ENCODE measurements at places on chromosomes 5 and 9.

- DNase-seq: no peak
Observed at GRCh38 chr5:33148076-33148513, 292.7 kb upstream of the TARS1 start.

- DNase-seq: no peak
Observed at GRCh38 chr9:117334101-117334500, 80.8 kb downstream of the ASTN2 start.

- no peak for DNase-seq
Observed at GRCh38 chr9:17021387-17021970, 113.4 kb upstream of the CNTLN start.

DNA sequence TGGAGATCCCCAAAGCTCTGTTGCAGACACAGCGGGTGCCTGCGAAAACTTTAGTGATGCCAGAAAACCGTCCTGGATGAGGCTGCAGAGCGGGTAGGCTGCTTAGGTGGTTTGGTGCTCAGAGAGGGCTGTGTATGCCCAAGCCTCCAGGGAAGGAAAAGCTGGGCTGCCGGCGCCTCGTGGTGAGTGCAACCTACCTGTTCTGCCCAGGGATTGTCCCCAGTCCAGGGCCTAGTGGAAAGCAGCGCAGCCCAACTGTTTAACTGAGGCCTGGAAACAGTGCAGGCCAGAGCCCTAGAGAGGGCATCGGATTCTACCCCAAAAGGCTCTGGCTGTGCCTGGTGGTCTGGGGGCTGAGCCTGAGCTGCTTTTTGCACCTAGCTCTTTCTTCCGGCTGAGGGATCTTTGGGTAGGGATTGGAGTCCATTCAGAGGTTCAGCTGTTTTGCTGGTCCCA lies 2.8 kb downstream of the LMX1B start:
- DNase-seq: no peak

- no peak for DNase-seq
Observed at GRCh38 chr9:22035591-22036011, 26.5 kb upstream of the CDKN2B start.

- DNase-seq: no peak
Observed at GRCh38 chr5:112257005-112257404, 162.1 kb downstream of the EPB41L4A start.

GRCh38 chr9:71642056-71642455 lies 126.3 kb downstream of the CEMIP2 start:
- DNase-seq: no peak

- no peak for DNase-seq
Observed at GRCh38 chr5:94796586-94796985, 178.1 kb downstream of the SLF1 start.

DNA sequence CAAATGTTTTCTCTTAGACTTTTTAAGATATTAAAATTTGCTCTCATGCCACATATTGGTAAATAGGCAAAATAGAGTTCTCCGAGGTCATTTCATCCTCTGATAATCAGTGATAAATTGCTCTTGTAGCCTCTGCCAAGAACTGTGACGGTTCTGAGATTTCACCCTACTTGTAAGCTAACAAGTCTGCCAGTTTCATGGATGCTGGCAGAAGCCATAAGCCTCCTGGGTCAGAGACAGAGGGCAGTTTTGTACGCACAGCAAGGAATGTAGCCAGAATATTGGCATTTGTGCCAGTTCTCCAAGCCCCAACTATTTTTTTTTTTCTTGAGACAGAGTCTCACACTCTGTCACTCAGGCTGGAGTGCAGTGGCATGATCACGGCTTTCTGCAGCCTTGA lies 945.0 kb upstream of the WWC1 start:
- DNase-seq: no peak

- DNase-seq: no peak
Observed at GRCh38 chr5:27598576-27598975, 560.2 kb upstream of the CDH9 start.

GRCh38 chr9:38000332-38000731 lies 68.7 kb downstream of the SHB start:
- DNase-seq: no peak

GRCh38 chr5:38596981-38597380 lies 40.5 kb upstream of the LIFR start:
- DNase-seq: no peak

- DNase-seq: no peak
Observed at GRCh38 chr5:134003064-134003816, 1.5 kb downstream of the VDAC1 start.

GRCh38 chr5:35115920-35116319 lies 68.2 kb upstream of the AGXT2 start:
- no peak for DNase-seq

DNA sequence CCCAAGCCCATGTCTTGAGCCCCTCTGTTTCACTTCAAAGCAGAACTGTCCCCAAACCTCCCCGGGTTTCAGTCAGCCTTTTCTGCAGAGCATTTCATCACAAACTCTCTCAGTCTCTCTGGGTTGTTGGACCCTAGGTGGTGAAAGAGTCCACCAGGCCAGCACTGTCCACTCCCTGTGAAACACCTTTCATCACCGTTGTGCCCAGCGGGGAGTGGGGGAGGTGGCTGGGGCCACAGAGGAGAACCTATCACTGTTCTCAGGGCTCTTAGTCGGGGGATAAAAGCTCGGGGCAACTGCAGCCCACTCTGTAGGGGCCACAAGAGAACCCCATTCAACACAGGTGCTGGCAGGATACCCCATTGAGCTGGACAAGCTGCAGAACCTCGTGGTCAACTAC lies 5.4 kb upstream of the RABL6 start:
- no peak for DNase-seq

- DNase-seq: no peak
Observed at GRCh38 chr5:61599370-61600122, 267.5 kb downstream of the ZSWIM6 start.

DNA sequence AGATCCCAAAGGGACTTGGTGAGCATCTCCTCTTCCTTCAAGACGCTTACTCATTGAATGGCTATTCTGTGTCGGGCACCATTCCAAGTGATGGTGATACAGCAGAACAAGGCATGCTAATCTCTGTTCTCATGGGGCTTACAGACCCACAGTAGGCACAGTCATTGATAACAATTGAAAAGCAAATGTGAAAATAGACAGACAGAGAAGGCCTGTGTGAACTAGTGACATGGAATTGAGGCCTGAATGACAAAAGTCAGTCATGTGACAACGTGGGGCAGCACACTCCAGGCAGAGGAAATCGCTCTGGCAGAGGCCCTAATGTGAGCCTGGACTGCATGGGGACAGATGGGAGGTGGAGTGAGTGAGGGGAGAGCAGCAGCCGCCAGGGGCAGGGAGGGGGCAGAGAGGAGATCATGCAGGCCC lies 70.7 kb upstream of the CPLX2 start:
- no peak for DNase-seq

GRCh38 chr9:129875687-129876395 lies 40.6 kb downstream of the USP20 start:
- DNase-seq: no peak

GRCh38 chr5:150272531-150272930 lies 17.0 kb downstream of the CAMK2A start:
- no peak for DNase-seq

DNA sequence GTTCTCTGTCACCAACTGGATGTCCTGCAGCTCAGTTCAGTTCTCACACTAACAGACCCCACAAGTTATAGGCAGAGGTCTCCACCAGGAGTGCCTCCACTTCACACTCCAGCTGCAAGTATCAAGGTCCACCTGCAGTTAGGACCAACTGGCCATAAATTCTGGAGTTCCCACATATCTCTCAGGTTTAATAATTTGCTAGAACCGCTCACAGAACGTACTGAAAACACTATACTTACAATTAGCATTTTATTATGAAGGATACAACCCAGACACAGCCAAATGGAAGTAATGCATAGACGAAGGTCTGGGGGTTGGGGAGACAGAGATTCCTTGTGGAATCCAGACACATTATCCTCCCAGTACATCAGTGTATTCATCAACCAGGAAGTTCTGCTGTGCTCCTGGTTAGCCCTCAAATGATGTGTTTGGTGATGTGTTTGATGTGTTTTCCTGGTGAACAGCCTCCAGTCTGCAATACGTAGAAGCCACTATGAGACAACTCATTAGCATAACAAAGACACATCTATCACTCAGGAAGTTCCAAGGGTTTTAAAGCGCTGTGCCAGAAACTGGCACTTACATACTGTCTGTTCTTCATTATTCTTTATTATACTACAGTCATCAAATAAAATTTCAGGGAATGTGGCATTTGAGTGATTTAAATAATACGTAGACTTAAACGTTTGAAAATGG lies 25.4 kb downstream of the OGN start:
- DNase-seq: no peak

- no peak for DNase-seq
Observed at GRCh38 chr5:123181394-123181801, 92.4 kb downstream of the PRDM6 start.

- DNase-seq: no peak
Observed at GRCh38 chr5:130652176-130652575, 512.9 kb downstream of the HINT1 start.

DNA sequence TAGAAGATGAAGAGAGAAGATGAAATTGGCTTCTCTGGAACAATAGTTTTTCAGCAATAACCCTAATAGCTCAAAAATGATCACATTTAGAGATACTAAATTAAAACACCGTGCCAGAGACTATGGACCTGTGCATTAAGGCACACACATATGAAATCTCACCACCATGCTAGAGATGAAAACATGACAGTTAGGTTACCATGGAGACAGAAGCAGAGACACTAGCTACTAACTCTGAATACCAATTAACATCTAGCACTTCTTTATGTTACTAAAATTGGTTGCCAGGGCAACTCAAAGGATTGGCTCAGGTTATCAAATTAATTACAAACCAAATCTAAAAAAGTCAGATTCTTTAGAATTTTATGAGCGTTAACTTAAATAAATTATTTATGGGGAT lies 337.7 kb downstream of the PLK2 start:
- no peak for DNase-seq

DNA sequence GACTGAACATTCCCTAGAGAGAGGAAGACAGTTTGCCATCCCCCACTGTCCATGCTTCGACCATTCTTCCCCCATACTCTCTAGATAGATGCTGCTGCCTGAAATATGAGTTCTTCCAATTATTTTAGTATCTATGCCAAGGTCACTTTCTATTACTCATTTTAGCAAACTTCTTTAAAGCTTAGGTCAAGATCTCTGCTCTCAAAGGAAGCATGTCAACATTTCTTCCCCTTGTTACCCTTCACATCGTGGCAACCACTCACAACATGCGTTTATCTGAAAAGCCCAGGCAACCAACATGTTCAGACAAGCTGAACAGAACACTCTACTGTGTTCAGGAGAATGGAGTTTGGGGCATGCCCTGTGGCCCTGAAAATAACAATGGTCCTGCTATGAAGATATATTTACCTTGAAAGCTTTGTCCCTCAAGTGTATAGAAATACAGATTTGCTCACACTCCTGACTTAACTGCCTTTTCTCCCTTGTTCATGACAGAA lies 138.4 kb upstream of the KIF2A start:
- DNase-seq: no peak

DNA sequence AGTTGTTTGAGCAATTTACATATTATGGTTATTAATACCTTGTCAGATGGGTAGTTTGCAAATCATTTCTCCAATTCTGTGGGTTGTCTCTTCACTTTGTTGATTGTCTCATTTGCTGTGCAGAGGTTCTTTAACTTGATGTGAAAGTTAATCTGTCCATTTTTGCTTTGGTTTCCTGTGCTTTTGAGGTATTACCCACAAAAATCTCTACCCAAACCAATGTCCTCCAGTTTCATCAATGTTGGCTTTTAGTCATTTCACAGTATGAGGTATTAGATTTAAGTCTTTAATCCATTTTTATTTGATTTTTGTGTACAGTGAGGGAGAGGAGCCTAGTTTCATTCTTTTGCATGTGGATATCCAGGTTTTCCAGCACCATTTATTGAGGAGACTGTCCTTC lies 82.4 kb downstream of the MRPS30 start:
- DNase-seq: no peak

- no peak for DNase-seq
Observed at GRCh38 chr5:35143841-35144240, 86.4 kb downstream of the PRLR start.

- no peak for DNase-seq
Observed at GRCh38 chr9:108017671-108018070, 528.1 kb upstream of the KLF4 start.

GRCh38 chr5:32692036-32692746 lies 18.9 kb upstream of the NPR3 start:
- DNase-seq: no peak

DNA sequence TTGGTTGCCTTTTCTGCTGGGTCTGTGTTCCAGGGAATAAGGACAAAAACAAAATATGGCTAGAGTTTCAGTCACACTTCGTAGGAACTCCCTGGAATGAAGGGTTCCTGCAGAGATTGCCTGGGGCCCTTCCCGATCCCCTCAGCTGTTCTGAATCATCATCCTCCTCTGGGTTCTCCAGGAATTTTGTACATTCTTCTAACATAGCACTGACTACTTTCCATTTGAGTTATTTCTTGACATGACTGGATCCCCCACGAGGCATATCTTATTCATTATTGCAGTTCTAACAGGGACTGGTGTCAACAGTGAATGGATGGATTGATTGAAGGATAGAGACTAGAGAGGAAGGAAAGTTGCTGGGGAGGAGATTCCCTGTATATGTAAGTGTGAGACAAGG lies 49.2 kb upstream of the TNC start:
- no peak for DNase-seq

DNA sequence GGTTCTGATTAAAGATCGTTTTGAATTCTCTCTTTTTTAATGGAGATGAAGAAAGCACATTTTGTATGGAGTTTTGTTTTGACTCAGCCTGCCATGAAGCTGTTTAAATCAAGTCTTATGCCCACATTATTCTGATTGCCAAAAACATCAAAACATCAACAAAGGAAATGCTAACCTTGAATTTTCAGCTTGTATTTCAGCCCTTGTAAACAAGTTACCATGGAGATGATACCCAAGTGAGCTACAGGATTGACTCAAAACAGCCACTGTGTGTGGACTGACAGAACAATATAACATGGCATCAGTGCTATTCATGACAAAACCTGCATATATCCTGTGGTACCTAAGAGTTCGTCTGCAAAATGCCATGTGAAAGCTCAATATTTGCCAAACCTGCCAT lies 1581.0 kb downstream of the MAT2B start:
- DNase-seq: no peak

DNA sequence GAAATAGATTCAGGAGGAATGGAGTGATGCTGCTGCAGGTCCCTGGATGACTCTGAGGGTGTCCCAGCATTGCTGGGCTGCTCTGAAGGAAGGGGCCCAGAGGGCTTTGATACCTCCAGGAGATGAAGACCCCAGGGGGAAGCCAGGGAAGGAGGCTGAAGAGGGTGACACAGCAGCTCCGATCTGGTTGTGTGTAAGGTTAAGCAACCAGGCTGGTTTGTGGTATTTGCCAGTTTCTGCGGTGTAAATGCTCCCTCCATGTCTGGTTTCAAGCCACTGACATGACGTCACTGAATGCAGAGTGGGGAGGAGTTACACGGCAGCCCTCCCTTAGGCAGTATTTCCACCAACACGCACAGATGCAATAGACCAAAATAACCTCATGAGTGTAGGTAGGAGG lies 40.0 kb upstream of the ORM1 start:
- no peak for DNase-seq

DNA sequence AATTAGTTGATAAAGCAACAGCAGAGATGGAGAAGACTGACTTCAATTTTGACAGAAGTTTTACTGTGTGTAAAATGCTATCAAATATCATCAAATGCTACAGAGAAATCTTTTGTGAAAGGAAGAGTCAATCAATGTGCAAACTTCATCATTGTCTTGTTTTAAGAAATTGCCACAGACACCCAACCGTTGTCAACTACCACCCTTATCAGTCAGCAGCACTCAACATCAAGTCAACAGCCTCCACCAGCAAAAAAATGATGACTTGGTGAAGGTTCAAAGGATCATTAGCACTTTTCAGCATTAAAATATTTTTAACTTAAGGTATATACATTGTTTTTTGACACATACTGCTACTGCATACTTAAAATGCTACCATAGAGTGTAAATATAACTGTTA lies 888.8 kb downstream of the CDH18 start:
- DNase-seq: no peak

Measured in mesothelial cell of epicardium (in vitro differentiated cells).